NAMALWA (cell line): ENCODE measurements at places on chromosomes 3 and 15.

DNA sequence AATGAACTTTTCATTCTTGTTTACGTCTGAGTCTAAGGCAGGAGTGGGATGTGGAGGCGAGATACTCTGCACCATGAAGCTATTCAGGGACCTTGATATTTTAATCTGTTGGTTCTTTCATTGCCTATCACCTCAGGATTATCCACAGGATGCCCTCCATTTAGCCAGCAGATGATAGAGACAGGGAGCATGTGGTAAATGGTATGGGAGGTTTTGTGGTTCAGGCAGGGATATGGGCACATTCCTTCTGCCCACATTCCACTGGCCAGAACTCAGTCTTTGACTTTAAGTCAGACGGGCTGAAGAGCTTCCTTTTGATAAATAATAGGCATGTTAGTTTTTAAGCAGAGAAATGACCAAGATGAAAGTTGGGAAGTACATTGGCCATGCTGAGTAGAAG is 548.0 kb upstream of the CCDC54 start:
- no peak for DNase-seq

DNA sequence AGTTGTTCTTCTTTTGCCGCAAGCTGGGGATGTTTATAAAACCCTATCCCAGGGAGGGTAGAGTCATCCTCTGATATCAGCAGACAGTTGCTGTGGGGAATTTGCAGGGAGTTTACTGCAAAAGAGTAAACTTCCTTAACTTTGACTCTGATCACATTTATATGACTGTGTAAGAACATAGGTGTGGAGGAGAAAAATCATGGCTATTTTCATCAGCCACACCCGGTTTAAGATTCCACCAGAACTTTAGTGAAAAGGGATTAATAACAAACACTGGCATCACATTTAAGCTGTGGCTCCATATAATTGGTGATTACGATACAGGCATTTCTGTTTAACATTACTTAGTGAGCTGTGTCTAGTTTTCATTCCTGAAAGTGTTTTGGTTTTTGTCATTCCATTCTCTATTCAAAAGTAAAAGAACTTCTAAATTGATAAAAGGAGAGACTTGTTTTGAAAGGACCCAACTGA is 143.1 kb downstream of the MYLK start:
- DNase-seq, result no peak

- DNase-seq, result no peak
Observed at GRCh38 chr3:130821806-130822205, 72.1 kb upstream of the ATP2C1 start.

- no peak for DNase-seq
Observed at GRCh38 chr3:170739410-170739809, 130.6 kb downstream of the RPL22L1 start.

- DNase-seq, result no peak
Observed at GRCh38 chr3:170307671-170308405, 49.7 kb upstream of the SKIL start.

DNA sequence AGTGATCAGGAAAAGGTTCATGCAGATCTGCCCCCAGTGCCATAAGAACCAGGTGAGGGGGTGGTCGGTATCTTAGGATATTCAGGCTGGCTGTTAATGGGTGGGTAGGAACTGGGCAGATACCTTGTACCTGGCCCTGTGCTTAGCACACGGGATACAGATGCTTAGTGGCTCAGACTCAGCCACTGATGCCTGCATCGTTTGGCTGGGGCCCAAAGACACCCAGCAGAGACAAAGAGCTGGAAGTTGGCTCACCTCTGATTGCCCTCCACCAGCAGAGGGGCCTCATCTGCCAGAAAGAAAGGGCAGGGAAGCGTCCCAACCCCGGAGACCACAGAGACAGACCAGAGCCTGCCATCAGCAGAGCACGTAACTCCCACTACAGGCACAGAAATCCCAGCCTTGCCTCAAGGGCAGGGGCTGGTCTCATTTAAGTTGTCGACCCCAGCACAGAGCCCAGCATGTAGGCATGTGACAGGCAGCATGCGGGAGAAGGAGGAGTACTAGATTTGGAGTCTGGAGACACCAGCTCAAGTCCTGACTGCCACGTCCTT is 64.1 kb upstream of the SLC6A1 start:
- no peak for DNase-seq

DNA sequence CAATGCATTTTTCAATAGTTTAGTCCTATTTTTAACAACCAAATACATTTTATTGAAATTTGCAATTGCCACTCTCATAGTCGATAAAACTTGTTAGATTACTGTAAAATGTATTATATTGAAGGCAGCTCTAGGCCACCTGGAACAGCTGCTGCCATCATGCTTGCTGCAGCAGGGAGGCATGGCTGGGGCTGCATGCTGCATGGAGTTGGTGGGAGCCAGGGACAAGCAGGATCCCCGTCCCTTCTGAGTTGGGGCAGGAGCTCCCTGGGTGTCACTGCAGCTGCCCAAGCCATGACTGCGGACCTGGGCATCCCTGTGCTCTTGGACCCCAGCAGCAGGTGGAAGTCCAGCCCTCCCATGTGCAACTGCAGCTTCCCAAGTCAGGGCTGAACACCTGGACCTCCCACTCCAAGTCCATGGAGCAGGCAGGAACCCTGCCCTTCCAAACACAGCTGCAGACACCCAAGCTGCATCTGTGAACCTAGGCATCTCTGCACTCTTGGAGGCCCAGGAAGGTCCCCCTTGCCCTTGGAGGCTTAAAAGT is 742.0 kb downstream of the ZBBX start:
- no peak for DNase-seq

GRCh38 chr15:44366971-44367370 is 60.5 kb upstream of the CTDSPL2 start:
- no peak for DNase-seq

GRCh38 chr15:39587731-39588530 is 7.1 kb downstream of the THBS1 start:
- no peak for DNase-seq

GRCh38 chr15:87687523-87687870 is 569.0 kb downstream of the NTRK3 start:
- no peak for DNase-seq

GRCh38 chr3:69116897-69117296 is 5.5 kb downstream of the LMOD3 start:
- no peak for DNase-seq

DNA sequence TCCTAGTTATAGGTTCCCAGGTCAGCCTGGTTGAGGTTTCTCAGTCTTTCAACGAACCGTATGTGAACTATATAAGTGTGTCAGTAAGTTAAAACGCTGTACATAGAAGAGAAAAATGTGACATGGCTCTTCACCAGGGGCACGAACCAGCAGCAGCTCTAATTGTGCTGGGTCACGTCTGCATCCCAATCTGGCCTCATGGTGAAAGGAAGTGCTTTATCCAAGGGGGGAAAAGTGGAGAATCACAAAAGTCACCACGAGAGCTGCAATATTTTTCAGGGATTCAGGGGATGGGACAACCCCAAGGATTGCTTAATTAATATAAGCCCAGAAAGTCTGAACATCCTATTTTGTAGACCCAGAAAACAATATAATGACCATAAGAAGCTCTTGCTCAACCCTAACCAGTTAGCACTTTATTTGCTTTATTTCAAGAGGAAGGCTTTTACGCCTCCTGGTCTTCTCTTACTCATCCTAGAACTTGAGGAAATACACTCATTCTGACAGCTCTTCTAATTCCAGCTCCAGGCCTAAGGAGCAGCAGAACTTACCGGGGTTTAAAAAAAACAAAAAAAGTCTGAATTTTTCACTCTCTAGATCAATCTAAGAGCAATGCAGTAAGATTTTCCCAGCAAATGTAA is 16.5 kb downstream of the ANXA2 start:
- DNase-seq, result no peak

DNA sequence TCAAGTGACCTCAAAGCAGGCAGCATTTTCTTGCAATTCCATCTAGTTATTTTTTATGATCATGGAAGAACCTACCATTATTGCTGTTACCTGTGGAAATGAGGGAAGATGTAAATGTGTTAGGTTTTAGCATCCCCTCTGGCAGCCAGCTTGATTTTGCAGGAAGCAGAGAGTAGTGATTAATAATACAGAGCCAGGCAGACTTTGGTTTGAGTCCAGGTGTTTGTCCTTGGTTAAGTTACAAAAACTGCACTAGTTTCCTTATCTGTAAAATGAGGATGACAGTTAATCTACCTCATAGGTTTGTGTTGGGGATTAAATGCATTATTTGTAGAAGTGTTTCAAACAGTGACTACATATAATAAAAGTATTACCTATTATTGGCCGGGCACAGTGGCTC is 6.7 kb upstream of the ZNF621 start:
- DNase-seq, result no peak

DNA sequence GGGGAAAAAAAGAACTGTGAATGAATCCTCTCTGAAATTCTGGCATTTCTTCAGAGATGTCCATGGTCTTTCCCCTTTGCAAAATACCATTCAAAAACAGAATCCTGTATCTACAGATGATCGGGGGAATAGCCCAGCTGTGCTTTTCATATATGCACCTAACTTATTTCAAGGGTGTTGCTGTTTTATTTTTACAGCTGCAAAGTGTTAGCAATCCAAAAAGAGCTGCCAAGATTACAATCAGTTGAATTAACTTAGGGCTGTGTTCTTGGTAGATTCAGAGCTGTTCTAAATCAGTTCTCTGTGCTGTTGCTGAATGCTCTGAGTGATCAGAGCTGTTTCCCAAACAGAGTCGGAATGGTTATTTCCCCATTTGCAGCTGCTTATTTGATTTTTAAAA is 175.7 kb upstream of the SEMA6D start:
- no peak for DNase-seq

- no peak for DNase-seq
Observed at GRCh38 chr15:40871749-40872617, 2.1 kb downstream of the RHOV start.

DNA sequence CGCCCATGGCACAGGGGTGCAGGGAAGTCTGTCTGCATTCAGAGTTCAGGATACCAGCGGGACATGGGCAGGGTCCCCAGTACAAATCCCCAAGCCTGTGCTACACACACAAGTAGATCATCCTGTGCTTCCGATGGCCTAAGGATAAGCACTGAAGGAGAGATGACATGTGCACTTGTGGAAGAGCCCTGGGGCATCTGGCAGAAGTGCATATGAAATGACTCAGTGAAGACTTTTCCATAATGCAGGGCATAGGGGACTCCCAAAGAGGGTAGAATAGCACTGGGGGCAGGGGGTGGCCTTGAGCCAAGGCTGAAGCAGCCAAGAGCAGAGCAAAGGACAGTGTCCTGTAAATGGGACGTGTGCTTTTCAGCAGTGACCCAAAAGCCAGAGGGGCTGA is 22.9 kb downstream of the ADAMTS17 start:
- no peak for DNase-seq

- no peak for DNase-seq
Observed at GRCh38 chr3:187802928-187803259, 57.6 kb upstream of the BCL6 start.

- no peak for DNase-seq
Observed at GRCh38 chr15:45802140-45802539, 167.3 kb downstream of the SQOR start.

DNA sequence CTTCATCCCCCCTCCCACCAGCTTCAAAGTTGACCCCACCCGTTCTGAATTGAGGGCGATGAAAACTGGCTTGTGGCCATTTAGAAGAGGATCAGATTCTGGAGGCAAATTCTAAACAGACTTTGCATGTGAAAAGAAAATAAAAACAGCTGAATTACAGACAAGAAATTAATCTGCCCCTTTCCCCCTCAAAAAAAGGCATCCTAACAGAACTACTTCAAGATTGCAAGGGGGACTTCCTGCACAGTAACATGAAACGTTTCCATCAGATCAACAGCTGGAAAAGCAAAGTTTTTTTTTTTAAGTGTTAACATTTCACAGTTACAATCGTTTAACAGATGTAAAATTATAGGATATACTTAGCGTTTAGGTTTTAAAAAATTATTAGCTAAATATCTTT is 229.3 kb downstream of the RORA start:
- DNase-seq, result no peak

DNA sequence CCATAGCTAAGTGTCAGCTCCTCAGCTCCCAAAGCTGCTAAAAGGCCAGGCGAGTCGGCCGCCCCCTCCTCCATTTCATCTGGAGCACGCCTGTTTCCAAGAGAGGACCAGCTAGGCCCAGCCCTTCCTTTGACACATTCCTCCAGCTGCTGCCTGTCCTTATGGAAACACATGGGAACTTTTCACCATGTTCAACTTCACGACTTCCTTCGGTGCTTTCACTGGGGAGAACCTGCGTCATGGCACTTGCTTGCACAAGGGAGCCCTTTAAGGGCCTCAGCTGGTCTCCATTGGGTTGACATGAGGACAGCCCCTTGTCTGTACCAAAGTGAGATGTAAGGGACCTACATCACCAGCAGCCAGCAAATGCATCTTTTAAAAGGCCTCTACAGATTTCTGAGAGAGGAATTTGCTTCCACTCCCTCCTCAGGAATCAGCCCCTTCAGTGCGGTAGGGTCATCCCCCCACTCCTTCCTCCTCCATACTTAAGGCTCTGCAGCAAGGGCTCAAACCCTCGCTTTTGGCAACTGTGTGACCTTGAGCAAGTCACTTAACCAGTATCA is 2.1 kb downstream of the MAGI1 start:
- no peak for DNase-seq

- no peak for DNase-seq
Observed at GRCh38 chr3:3798631-3799113, 559 bp upstream of the LRRN1 start.

- no peak for DNase-seq
Observed at GRCh38 chr3:73546961-73547360, 77.8 kb downstream of the PDZRN3 start.

GRCh38 chr3:155078711-155079467 is 1.2 kb upstream of the MME start:
- DNase-seq, result peak; percentile 43

GRCh38 chr15:41490355-41490754 is 3.3 kb upstream of the ITPKA start:
- no peak for DNase-seq

GRCh38 chr15:45126535-45127158 is 3.0 kb downstream of the DUOXA1 start:
- peak; percentile 75 for DNase-seq

GRCh38 chr3:141737093-141737492 is 1.0 kb upstream of the RNF7 start:
- peak; percentile 37 for DNase-seq

DNA sequence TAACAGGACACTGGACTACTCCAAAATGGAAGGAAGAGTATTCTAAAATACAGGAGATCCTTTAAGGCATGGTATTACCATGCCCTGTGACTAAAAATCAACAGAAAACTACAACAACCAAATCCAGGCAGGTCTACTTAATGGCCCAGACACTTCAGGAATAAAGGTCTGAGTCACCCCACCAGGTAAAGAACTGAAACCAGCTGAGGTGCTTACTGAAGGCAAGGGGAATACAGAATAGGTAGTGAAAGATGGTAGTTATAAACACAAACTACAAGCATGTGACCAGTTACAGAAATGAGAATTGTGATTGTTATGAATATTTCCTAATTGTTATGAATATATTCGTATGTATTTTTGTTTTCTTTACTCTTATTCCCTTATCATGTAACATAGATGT is 13.4 kb downstream of the IFT57 start:
- DNase-seq, result no peak

DNA sequence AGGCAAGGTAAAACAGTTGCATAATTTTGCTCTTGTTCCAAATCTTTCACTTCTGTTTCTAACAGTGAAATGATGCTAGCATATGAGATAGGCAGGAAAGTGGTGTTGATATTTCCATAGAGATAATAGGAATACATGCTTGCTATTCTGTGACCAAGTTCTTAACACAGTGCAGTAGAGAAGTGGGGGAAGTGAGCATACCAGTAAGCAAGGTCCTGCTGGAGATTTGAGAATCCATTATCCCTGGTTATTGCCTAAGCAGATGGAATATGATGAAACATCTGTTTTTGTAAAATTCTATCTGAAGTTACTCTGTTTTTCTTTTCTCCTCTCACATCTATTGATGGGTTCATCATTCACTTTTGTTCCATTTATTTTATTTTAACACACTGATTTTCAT is 28.7 kb downstream of the USP8 start:
- no peak for DNase-seq

- no peak for DNase-seq
Observed at GRCh38 chr15:99104788-99105513, at the start of gene SYNM. TSS of gene SYNM (plus strand) at chr15:99105080. CDS start at chr15:99105200, 120 bp downstream.
